Activated CD4-positive, alpha-beta T cell treated with anti-CD3 and anti-CD28 coated beads, Interleukin-10, Interleukin-2, amounts not matched to agents 100 ng/mL and 50 ng/mL, durations not matched to agents 16 hours and 8 hours (primary cell): ENCODE measurements at places on chromosomes 2 and 18.

DNA sequence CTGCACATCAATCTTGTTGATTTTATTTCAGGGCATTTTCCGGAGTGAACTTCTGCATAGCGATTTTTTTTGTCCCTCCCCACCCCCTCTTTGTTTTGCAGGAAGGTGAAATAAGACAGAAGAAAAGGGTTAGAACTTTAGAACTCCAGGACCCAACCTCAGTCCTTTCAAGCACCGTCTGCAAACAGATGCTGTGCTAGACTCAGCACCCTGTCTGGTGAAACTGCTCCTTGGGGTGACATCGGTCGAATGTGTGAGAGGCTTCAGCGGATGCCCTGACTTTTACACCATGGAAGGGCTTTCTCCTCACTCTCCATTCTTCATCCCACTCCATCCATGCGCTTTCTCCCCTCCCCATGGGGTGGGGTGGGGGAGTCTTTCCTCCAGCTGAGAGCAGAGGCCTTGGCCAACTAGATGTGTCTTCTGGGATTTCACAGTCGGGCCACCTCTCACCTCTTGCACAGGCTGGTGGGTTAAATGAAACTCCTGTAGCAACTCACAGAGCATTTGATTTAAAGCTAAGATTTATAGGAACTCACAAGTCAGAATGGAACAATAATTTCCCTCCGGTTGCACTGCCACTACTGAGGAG, 43.3 kb upstream of the EDAR start:
- DNase-seq = no peak

DNA sequence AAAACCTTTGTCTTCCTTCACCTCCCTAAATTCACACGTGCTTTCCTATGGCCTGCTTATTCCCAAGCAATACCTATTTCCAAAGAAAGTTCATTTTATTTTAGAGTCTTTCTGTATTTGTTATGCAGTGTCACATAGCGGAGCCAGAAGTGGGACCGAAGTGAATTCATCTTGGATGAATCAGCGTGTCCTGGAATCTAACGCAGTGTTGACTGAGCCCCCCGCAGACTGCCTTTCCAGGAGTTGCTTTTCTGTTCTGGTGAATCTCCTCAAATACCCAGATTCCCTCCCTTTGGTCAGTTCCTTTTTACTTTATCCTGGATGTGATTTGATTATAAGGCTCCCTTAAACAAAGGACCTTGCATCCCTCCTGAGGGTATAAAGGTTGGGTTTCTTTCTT, 10.8 kb downstream of the ALPP start:
- DNase-seq = no peak

DNA sequence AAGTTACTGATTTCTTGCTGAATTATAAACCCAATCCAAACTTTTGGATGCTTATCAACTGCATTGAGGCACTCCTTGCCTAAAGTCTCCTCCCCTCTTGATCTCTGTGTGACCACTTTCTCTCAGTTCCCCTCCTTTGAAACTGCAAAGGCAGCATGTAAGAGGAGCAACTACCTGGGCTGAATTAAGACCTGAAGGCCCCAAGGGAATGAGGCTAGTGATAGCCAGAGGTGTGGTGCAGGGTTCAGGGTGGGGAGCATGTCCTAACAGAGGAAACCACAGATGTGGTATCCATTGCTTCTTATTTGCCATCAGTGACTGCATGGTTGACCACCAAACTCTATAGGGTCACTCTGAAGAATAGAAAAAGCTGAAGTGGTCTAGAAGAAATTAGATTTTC, 557.9 kb downstream of the TNS1 start:
- DNase-seq = no peak

GRCh38 chr2:176206682-176207081, 18.2 kb downstream of the HOXD1 start:
- no peak for DNase-seq

DNA sequence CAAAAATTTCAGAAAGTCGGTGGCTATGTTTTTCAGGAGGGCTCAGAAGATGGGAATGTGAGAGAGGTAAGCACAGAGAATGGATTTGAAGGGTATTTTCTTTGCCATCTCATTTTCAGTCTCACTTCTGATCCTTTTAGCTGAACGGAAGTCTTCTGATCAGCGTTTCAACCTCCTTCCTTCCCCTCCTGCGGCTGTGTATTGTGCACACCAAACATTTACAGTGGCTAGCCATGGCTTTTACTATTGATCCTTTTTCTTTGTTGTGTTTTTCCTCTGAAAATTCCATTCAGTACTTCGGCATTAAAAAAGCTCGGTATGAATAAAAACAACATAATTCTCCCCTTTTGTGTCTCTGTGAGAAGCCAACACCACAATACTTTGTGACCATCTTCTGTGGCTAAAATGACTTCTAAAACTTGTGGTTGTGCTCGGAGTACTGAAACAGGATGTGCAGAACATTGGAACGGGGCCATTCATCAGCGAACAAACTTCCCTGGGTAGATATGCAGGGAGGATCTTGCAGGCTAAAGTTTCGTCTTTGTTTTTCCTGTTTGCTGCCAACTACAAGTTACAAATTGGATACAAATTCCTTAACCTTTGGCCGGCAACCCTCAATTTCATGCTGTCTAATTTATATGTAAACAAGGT, 260.8 kb upstream of the FAM98A start:
- no peak for DNase-seq

DNA sequence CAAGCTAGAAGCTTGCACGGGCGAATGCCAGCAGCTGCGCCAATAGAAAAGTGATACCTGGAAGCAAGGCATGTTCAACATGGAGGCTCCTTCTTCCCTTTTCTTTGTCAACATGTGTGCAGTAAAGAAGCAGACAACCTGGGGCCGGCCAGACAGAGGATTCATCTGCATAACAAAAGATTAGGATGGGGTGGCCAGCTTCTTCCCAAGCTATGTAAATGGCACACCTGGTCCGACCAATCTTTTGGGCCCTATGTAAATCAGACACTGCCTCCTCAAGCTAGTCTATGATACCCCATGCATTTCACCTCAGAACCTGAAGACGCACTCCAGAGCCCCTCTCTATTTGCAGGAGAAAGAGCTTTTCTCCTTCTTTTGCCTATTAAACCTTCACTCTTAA, 66.4 kb upstream of the TGFA start:
- no peak for DNase-seq

DNA sequence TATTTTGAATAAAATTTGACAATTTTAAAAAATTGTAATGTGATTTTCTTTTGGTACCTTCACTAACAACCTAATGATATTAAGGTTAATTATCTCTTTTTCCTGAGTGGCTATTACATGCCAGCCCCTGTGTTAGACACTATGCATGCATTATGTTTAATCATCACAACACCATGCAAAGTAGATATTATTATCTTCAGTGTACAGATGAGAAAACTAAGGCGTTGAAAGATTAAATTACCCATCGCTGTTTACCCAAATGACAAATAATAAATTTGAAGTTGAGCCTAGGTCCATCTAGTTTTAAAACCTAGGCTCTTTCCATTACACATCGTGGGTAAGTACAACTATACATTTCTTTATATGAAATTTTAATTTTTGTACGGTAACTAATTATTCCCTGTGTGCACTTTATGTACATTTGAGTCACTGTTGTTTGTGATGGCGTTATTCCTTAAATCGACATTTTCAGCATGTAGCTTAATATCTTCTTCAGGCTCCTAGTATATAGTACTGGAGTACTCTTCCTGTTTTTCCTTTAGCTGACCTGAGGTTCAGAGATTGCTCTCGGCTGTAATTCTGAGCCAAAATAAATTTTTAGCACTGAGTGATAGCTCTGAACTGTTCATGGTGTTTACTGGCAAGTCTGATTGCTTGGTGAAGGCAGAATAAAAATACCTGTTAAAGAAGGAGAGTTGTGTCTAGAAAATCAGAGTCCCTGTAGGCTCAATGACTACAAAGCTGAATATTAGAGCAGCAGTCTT, 13.9 kb upstream of the MBD2 start:
- no peak for DNase-seq

- no peak for DNase-seq
These were observed 559.5 kb upstream of the GCFC2 start for GRCh38 chr2:76270096-76270710.

GRCh38 chr18:54140641-54141040, 83.8 kb downstream of the MBD2 start:
- no peak for DNase-seq

GRCh38 chr2:64326578-64327050, 127.3 kb upstream of the LGALSL start:
- no peak for DNase-seq

- DNase-seq = no peak
These were observed 157.8 kb downstream of the COPS8 start for GRCh38 chr2:237243487-237243886.

DNA sequence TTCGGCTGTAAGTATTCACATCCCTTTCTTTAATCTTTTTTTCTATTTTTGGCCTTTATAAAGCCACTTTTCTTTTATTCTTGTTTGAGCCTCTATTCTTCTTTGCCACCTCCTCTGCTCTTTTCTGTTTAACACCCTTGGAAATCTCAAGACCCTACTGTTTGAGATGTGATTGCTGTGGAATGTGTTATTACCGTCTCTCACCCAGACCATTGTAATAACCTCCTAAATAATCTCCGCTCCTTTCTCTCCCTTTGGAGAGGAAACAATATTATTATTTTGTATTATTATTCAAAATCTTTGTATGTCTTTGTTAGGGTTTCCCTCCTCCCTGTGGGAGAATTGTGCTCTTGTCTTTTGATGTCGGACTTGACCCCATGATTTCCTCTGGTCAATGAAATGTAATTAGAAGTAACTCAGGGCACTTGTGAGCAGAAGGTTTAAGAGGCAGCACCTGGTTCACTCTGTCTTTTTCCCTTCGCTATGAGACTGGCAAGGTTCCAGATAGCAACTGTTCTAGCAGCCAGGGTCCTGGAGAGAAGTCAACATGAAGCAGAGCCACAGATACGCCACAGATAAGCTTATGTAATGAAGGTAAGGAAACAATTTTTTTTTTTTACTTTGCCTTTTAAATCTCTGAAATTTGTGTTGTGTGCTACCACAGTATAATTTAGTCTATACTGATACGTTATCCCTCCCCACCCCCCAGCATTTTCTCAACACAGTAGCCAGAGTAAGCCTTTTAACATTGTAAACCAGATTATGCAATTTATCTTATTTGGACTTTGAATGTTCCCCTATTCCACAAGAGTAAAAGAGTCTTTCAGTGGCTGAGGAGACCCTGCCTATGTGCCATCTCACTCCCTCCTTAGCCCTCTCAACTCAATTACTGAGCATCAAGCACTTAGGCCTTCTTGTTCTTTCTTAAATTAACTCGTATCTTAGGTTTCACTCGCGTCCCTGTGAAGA, 601.2 kb upstream of the ZNF804A start:
- DNase-seq = no peak

- DNase-seq = no peak
These were observed 101.5 kb upstream of the MGAT5 start for GRCh38 chr2:134152045-134153010.

DNA sequence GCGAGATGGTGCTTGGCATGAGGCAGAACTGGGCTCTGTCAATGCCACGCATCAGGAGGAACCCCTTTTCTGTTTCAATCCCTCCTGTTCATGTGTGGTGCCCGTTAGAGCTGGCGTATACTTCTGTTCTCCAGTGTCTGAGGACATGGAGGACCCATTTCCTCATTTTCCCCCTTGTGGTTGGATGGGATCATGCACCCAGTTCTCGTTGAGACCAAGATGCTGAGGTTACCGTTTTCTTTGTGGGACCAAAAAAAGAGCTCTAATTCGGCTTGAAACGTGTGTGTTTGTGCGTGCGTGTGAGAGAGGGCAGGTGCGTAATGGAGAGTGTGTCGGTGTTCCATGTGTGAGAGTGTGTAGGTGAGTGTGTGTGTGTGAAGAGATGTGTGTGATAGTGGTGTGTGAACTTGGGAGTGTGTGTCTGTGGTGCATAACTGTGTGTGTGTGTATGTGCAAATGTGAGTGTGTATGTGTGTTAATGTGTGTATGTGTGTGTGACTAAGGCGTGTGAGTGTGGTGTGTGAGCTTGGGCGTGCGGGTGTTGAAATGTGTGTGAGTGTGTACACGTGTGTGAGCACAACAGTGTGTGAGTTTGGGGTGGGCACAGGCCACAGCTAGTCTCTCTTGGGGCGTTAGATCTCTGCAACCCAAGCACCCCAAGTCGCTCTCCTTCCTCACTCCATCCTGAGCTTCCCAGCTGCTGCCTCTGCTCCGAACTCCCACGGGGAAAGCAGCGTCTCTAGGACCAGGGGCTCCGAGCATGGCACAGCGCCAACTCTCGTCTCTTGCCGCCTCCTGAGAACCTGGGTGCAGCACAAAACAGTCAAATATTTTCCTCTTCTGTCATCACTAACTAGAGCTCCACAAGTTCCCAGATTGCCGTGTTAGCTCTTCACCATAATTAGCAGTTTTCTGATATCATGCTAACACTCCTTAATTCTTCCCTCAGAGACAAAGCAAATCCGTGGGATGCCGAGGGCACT, 75.8 kb downstream of the LONRF2 start:
- DNase-seq = peak; percentile 15

GRCh38 chr2:25331686-25332365, 9.9 kb downstream of the DNMT3A start:
- no peak for DNase-seq

DNA sequence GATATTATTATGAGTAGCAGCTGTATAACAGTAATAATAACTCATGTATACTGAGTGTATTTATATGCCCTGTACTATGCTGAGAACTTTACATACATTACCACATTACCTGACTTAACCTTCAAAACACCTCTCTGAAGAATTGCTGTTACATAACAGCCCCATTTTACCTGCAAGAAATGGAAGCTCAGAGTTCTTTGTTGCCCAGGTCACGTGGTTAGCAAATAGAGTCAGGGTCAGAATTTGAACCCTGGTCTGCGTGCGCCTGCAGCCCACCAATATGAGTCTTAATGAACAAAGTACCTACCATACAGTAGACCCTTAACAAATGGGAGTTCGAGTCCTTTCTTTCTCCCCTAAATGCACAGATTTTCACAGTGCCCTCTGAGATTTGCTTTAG, 101.9 kb downstream of the MCFD2 start:
- no peak for DNase-seq

GRCh38 chr2:9707611-9708160, 76.9 kb upstream of the YWHAQ start:
- DNase-seq = no peak

GRCh38 chr2:224178056-224178455, 139.0 kb upstream of the SERPINE2 start:
- DNase-seq = no peak

DNA sequence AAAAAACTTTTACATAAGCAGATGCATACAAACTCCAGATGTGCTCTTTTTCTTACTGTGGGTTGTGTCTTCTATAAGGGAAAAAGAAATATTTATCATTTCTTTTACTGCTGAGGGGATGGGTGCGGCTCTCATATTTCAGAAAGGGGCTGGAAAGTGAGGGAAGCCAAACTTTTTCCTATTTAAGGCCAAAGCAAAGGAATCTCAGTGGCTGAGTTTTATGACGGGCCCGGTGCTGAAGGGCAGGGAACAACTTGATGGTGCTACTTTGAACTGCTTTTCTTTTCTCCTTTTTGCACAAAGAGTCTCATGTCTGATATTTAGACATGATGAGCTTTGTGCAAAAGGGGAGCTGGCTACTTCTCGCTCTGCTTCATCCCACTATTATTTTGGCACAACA, at the start of gene COL3A1:
TSS of gene COL3A1 (plus strand) at position 210 of the 400 bp plus-strand sequence. CDS start at position 327, 117 bp downstream.
- no peak for DNase-seq

GRCh38 chr2:231680285-231680991, 27.9 kb upstream of the PTMA start:
- DNase-seq = no peak

GRCh38 chr2:36780231-36780839, 83.8 kb downstream of the VIT start:
- peak; percentile 47 for DNase-seq
